ENCODE measurements at places on chromosomes 5 and 9.

GRCh38 chr9:17799369-17799768 lies 220.5 kb downstream of the SH3GL2 start:
- DNase-seq: no peak

DNA sequence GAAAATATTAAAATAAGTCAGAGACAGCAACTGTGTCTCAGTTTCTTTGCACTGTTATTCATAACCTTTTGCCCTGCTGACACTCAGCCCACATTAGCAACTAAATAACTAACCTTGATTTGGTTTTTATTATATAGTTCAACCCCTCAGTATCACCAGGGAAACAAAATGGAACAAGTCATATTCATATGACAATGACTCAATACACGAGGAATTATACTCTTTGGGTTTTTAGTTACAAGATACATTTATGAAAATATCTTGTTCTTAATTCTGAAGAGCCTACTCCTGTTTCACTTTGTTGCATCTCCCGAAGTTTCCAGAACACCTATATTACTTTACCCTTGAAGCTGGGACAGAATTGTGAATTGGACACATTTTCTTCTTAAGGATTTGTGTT lies 845.4 kb downstream of the EFNA5 start:
- DNase-seq: no peak

DNA sequence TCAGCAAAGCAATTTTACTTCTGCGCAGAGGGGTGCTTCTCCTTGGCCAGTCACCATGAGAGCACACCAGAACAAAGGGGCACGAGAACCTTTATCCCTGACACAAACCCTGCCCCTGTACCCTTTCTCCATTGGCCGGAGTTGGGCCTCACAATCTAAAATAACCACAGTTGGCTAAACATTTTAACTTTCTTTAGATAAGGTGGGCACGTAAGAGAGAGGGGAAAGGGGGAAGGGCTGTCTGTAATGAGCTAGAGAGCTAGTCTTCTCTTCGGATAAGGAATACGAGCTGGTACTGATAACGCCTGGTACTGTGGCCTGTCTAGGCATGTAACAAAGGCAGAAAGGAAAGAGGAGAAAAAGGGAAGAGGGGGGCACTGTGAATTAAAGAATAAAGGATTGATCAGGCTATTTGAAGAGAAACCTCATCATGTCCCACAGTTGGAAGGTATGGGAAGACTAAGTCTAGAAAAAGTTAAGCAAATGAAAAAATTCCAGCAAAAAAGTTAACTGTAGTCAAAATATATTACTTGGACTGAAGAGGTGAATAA lies 1.8 kb upstream of the IARS1 start:
- no peak for DNase-seq

DNA sequence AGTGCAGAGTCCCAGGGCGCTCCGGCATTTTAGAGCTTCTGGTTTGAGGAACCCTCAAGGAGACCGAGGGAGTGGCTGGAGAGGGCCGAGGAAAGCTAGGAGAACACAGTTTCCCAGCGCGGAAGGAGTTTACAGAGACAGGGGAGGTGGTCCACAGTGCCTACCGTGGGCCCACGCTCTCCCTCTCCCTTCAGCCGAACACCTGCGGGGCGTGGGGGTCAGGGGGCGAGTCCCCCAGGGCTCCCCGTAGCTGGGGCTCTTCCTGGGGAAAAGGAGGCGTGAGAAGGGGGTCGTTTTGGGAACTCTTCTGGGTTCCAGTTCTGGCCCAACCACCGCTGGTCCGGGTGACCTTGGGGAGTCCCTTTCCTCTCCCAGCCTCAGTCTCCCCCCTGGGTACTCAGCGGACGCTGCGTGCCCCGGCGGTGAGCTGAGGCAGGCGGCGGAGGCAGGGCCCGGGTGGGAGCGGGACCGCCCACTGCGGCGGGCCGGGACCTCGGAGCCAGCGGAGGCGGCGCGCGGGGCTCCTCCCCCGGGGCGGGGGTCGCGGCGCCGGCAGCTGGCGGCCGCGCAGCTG lies 368 bp upstream of the FRMPD1 start:
- no peak for DNase-seq

GRCh38 chr5:132026516-132027008 lies 15.1 kb upstream of the ACSL6 start:
- DNase-seq: no peak

DNA sequence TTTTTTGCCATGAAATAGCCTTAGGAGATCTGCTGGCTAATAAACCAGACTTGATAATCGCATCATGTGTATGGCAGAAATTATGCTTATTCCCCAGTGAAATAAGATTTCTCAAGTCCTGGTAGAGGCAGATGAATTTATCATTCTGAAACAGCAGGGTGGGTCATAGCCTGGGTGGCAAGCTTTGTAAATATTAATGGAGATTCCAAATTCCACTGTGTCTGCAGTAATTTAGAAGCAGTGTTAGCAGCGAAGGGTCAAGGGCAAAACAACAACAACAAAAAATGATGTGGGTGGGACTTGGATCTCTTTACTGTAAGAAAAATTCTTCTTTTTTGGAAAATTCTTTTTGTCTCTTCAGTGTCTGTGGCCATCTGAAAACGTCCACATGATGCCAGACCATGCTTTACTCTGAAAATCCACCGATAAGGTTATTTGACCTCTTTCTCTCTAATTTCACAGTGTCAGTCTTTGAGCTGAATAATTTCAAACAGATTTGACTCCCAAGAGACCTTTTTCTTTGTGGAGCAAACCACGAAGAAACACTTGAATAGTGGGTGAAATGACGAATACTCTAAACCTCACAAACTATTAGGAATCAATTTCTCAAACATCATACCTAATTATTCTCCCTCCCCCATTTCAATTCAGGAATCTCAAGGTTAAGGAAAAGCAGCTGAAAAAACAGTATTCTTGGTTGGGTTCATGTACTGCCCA lies 106.0 kb upstream of the RPS23 start:
- no peak for DNase-seq

GRCh38 chr9:73152543-73152844 lies 829 bp downstream of the ANXA1 start:
- peak; percentile 42 for DNase-seq

DNA sequence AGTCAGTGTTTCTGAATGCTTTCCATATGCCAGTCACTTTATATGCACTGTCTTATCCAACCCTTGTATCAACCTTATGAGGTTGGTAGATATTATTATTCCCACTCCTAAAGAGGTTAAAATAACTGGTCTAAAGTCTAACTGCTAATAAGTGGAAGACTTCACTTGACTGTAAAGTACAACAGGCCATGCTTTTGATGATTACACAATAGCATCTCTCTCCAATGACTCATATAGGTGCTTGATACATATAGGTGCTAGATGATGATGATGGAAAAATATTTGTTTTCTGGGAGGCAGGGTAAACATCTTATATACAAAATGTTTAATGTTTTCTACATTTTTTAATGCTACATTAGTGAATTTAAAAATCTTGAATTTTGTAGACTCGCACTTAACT lies 75.9 kb upstream of the NR3C1 start:
- no peak for DNase-seq
